ENCODE measurements at places on chromosomes 2 and 18. TPM values are rescaled to one million over a fixed set of nuclear protein-coding genes. Genes with fewer than 3 reads are reported as not detected.

The ITGB6 gene
- total RNA-seq: 17.0 TPM

The GREB1L gene
- 77.6 TPM for total RNA-seq

The DCDC2C gene
- total RNA-seq: not detected

The CHPF gene
- total RNA-seq: 28.0 TPM

The MARCHF4 gene
- not detected for total RNA-seq

The SCG2 gene
- total RNA-seq: 7.1 TPM

DNA sequence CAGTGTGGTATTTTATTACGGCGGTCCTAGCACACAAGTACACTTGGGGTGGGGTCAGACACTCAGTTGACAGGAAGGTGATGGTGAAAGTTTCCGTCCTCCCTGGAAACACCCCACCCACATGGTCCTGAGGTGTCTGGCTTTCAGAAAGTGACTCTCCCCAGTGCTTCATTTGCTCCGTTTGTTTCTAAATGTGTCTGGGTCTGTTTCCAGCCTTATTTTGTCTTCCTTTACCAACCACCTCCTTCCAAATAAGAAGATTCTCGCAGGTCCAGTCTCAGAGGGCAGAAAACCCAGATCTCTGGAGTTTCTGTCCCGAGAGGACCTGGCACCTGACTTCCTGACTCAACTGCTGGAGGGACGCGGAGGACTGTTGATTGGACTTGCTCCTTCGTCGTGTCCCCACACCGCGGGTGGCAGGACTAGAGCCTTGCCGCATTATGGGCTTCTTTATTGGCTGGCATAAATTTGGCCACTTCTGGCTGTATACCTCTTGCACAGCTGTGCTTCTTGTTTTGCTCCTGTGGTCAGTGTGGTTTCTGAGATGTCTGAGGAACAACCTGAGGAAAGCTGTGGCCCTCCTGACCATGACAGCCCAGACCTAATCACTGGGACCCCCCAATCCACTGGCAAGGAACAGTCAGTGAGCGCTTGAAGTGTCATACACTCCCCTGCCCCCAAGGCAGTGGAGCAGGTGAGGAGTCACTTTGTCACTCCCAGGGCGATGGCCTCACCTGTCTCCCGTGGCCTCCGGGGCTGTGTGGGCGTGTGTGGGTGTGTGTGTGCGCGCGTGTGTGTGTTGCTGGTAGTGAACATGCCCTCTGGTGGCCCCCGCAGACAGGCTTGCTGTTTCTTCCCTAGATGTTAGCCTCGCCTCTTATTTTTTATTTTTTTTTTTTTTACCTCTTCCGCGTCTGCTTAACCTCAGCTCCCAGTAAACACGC lies 45.6 kb downstream of the MEX3C start:
- H3K36me3 ChIP-seq: no peaks in the 10 kb centered on the region
- DNase-seq: peak; percentile 35
- no peak overlapping the region for H3K4me3 ChIP-seq
- H3K4me1 ChIP-seq: no peaks in the 10 kb centered on the region

DNA sequence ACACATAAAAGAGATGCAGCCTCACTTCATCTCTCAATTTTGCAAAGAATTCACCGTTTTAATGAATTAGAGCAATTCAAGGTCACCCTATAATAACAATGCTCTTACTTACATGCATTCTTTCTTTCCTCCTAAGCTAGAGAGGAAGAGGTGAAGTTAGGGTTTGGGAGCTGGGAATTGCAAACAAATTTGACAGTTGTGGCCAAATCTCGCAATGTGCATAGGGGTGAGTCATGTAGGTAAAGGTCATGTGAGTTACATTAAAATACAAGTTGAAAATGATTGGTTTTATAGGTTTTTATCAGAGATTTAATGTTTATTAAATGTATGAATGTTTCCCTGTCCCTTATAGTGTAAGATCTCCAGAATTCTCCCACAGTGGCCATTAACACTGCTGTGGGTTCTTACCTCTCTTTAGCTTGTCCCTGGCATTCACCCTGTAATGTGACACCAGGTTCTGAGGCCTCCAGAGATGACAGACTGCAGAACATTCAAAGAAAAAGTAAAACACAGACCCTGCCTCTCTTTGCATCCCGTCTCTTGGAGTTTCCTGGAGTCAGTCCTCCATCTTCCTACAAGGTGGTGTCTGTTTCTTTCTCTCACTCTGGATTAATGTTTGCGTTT lies 53.7 kb upstream of the LGALSL start:
- no peaks in the 10 kb centered on the region for H3K27me3 ChIP-seq
- no peak overlapping the region for H3K27ac ChIP-seq
- H3K4me1 ChIP-seq: peaks cover 29% of the 10 kb centered on the region

DNA sequence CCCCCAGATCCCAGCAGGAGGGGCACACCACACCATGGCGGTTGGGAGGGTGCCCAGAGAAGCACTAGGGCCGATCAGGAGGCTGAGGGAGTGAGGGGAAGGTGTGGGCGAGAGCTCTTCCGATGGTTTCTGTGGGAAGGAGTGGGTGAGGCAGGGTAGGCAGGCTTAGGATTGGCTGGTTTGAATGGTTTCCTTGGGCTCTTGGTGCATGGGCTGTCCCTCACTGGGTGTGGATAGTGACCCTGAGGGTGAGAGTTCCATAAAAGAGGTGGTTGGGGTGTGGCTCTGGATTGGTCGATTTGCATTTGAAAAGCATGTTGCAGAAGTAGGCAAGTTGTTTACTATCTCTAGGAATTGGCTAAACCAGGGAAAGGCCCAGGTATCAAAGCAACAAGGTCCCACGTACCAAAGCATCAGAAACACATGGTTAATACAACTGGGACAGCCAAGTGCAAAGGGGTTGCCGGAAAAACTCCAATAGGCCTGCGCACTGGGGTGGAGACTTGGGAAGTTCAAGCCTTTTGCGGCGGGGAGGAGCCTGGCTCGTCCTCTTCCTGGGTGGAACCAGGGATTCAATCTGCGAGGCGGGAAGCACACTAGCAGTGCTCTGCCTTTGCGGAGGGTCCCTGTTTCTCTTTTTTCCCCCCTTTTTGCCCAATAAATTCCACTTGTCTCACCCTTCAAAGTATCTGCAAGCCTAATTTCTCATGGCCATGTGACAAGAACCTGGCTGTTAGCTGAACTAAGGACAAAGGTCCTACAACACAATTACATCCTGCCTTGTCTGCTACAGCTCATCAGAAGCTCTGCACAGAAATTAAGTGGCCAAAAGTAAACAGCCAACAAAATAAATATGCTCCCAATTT lies 43.2 kb downstream of the IL1R2 start:
- H3K27ac ChIP-seq: no peak overlapping the region
- no peak for DNase-seq
- no peaks in the 10 kb centered on the region for H3K27me3 ChIP-seq
- H3K36me3 ChIP-seq: no peaks in the 10 kb centered on the region

GRCh38 chr2:84694088-84694622 lies 177.9 kb downstream of the DNAH6 start:
- DNase-seq: peak; percentile 49
- no peak overlapping the region for H3K4me3 ChIP-seq
- no peak overlapping the region for H3K27ac ChIP-seq
- no peaks in the 10 kb centered on the region for H3K36me3 ChIP-seq
- H3K4me1 ChIP-seq: no peaks in the 10 kb centered on the region

GRCh38 chr2:105403783-105404698 lies 5.2 kb upstream of the FHL2 start:
- H3K4me1 ChIP-seq: peaks cover 21% of the 10 kb centered on the region
- DNase-seq: no peak
- H3K27ac ChIP-seq: peak overlapping the region; percentile 38
- peaks cover 2% of the 10 kb centered on the region for H3K27me3 ChIP-seq
- H3K36me3 ChIP-seq: no peaks in the 10 kb centered on the region
- no peak overlapping the region for H3K4me3 ChIP-seq

- H3K27me3 ChIP-seq: peaks cover 9% of the 10 kb centered on the region
- no peak overlapping the region for H3K4me3 ChIP-seq
- DNase-seq: peak; percentile 14
- H3K4me1 ChIP-seq: no peaks in the 10 kb centered on the region
- H3K36me3 ChIP-seq: no peaks in the 10 kb centered on the region
These were observed 138.7 kb upstream of the CTDP1 start for GRCh38 chr18:79540904-79541282.

GRCh38 chr2:145286716-145287275 lies 766.9 kb upstream of the ZEB2 start:
- H3K4me1 ChIP-seq: peaks cover 6% of the 10 kb centered on the region
- no peak for DNase-seq
- no peaks in the 10 kb centered on the region for H3K27me3 ChIP-seq
- no peak overlapping the region for H3K27ac ChIP-seq

DNA sequence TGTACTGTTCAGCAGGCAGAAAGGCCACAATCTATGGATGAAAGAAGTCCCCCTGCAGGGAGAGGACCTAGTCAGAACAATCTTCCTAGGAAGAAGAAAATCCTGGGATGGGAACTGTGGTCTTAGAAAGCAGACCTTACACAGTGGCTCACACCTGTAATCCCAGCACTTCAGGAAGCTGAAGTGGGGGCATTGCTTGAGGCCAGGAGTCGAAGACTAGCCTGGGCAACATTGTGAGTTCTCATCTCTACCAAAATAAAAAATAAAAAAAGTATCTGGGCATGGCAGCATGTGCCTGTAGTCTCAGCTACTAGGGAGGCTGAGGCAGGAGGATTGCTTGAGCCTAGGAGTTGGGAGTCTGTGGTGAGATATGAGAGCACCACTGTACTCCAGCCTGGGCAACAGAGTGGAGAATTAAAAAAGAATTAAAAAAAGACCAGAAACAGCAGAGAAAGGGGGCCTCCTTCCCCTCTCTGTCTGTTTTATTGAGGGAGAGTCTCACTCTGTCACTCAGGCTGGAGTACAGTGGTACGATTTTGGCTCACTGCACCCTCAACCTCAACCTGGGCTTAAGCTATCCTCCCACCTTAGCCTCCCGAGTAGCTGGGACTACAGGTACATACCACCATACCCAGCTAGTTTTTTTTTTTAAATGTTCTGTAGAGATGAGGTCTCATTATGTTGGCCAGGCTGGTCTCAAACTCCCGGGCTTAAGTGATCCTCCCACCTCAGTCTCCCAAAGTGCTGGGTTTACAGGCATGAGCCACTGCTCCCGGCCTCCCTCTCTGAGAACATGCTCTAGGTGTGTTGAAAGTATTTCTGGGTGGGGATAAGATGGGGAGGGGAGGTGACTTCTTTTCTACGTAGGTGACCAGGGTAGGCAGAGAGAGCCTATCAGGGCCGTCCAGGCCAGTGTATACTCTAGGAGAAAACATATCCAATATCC lies 7.4 kb downstream of the RHOB start:
- no peaks in the 10 kb centered on the region for H3K36me3 ChIP-seq
- peaks cover 67% of the 10 kb centered on the region for H3K4me1 ChIP-seq
- H3K4me3 ChIP-seq: no peak overlapping the region
- DNase-seq: peak; percentile 23

GRCh38 chr2:143344780-143345179 lies 215.6 kb downstream of the ARHGAP15 start:
- no peak overlapping the region for H3K4me3 ChIP-seq
- DNase-seq: no peak
- H3K4me1 ChIP-seq: no peaks in the 10 kb centered on the region
- H3K27ac ChIP-seq: no peak overlapping the region

DNA sequence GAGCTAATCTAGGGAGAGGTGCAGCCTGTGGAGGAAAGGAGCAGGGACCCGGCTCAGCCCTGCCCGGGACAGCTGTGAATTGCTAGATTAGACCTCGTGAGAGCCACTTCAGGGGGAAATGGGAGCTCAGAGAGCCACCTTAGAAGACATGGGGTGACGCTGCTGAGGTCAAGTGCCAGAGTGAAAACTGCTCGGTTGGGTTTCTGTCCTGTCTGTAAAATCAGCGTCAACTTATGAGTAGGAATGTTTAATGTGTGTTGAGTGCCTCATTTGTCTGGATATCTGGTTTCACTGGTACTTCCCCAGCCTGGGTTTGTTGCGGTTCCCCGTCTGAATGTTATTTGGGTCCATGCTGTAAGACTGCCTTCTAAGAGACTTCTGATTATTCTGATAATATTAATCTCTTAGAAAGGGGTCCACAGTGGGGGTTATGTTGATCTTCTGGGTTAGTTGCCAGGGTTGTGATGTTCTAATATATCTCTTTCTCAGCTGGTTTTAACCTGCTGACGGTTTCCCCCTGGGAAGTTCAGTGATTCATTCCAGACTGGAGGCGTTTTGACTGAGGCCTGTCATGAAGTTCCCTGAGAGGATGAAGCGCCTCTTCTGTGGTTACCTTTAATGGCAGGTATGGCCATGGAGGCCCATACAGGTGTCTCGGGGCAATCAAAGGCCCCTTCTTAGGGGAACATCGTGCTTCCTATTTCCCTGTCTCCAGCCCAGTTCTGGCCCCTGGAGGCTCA lies 175.9 kb downstream of the SH3RF3 start:
- no peak overlapping the region for H3K4me3 ChIP-seq
- H3K4me1 ChIP-seq: no peaks in the 10 kb centered on the region
- H3K27me3 ChIP-seq: no peaks in the 10 kb centered on the region
- no peaks in the 10 kb centered on the region for H3K36me3 ChIP-seq
- H3K27ac ChIP-seq: no peak overlapping the region
- no peak for DNase-seq

- H3K4me3 ChIP-seq: no peak overlapping the region
- H3K36me3 ChIP-seq: no peaks in the 10 kb centered on the region
- no peaks in the 10 kb centered on the region for H3K27me3 ChIP-seq
- H3K27ac ChIP-seq: no peak overlapping the region
- DNase-seq: no peak
These were observed 35.0 kb downstream of the TTC32 start for GRCh38 chr2:19866771-19867170.

- no peaks in the 10 kb centered on the region for H3K4me1 ChIP-seq
- H3K27ac ChIP-seq: no peak overlapping the region
- no peak for DNase-seq
- H3K27me3 ChIP-seq: no peaks in the 10 kb centered on the region
These were observed 9.1 kb upstream of the DSG3 start for GRCh38 chr18:31438402-31438801.

GRCh38 chr2:135948141-135948540 lies 37.3 kb downstream of the DARS1 start:
- H3K4me3 ChIP-seq: no peak overlapping the region
- peaks cover 5% of the 10 kb centered on the region for H3K36me3 ChIP-seq
- peaks cover 22% of the 10 kb centered on the region for H3K4me1 ChIP-seq

- H3K36me3 ChIP-seq: no peaks in the 10 kb centered on the region
- H3K27ac ChIP-seq: no peak overlapping the region
- DNase-seq: no peak
These were observed 199.3 kb upstream of the HDAC4 start for GRCh38 chr2:239600001-239600593.

GRCh38 chr2:164824872-164825271 lies 16.8 kb downstream of the COBLL1 start:
- no peaks in the 10 kb centered on the region for H3K36me3 ChIP-seq
- H3K27ac ChIP-seq: no peak overlapping the region
- H3K4me3 ChIP-seq: no peak overlapping the region
- DNase-seq: no peak
- H3K4me1 ChIP-seq: peaks cover 21% of the 10 kb centered on the region

DNA sequence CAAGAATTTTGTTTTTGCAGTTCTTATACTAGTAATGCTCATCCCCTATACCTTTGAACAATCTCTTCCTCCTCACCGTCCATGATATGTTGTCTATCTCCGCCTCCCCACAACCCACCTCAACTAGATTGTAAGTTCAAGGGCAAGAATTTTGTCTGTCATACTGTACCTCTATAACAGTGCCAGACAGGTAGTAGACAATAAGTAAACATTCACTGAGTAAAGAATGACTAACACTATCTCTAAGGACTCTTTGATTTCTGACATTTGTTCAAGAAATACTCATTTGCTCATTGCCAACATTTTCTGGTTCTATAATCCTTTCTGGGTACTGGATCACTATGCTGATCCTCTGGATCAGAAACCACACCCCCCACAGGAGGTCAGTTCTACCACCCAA lies 82.4 kb downstream of the EXOC6B start:
- no peak for DNase-seq
- no peaks in the 10 kb centered on the region for H3K27me3 ChIP-seq
- H3K27ac ChIP-seq: no peak overlapping the region
- H3K36me3 ChIP-seq: peaks cover 8% of the 10 kb centered on the region
- H3K4me3 ChIP-seq: no peak overlapping the region

GRCh38 chr2:2931318-2932075 lies 446.1 kb downstream of the EIPR1 start:
- H3K27ac ChIP-seq: no peak overlapping the region
- H3K27me3 ChIP-seq: no peaks in the 10 kb centered on the region
- H3K4me3 ChIP-seq: no peak overlapping the region
- no peaks in the 10 kb centered on the region for H3K4me1 ChIP-seq
- DNase-seq: no peak

Measured in stomach (tissue), 19 donors.